ENCODE measurements at places on chromosomes 5 and 9.

DNA sequence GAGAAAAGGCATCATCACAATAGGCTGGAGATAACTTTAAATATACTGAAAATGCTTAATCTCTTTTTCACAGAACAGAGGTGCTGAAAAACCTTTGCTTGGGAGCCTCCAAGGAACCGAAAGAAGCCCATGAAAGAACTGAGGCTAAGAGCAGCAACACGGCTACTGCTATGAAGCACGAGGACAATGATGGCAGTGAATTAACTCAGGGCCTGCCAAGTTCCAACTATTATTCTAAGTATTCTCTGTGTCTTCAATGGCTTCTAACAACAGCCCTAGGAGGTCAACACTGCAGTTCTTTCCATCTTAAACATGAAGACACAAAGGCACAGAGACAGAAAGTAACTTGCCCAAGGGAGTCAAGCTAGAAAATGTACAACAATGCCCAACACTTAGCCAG lies 293.0 kb upstream of the DAP start:
- no peak for DNase-seq

- DNase-seq: no peak
These were observed 4.4 kb downstream of the MUSK start for GRCh38 chr9:110672873-110673510.

GRCh38 chr5:8650186-8650585 lies 781.2 kb downstream of the MTRR start:
- no peak for DNase-seq

DNA sequence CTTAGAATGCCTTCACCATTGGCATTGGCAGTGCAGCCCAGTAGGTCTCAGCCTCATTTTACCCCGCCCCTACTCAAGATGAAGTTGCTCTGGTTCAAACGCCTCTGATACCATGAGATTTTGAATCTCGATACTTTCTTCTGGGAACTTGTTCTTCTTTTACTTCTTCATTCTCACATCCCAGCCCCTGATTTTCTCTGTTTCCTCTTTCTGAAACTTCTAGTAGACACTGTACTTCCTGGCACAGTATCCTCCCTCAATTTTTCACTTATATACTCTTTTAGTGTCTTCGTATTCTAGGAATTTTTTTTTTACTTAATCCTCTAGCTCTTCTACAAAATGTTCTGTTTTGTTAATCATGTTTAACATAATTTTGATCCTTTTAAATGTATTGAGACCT lies 13.1 kb upstream of the ZNF79 start:
- DNase-seq: no peak

GRCh38 chr5:4862500-4862899 lies 277.6 kb upstream of the ADAMTS16 start:
- DNase-seq: peak; percentile 32

- no peak for DNase-seq
These were observed 10.4 kb downstream of the EPB41L4B start for GRCh38 chr9:109310486-109310901.

DNA sequence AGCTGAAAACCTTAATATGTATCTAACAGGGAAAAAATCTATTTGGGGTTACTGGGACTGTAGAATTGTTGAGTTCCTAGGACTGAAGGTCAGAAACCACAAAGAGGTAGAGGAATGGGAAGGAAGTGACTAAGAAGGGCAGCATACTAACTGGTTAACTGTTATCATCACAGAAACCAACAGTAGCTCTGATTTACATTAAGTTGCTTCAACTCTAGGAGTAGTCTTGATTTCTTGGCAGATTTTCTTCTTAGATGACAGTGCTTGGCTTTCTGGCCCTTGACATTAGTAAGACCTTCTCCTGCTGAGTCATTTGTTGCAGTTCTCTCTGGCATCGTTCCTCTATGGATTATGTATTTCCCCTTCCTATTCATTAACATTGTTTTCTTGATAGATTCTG lies 116.1 kb upstream of the RASA1 start:
- peak; percentile 85 for DNase-seq

- DNase-seq: no peak
These were observed 21.9 kb downstream of the CSF2 start for GRCh38 chr5:132095424-132095972.

GRCh38 chr5:81424728-81425127 lies 30.8 kb upstream of the ACOT12 start:
- no peak for DNase-seq

DNA sequence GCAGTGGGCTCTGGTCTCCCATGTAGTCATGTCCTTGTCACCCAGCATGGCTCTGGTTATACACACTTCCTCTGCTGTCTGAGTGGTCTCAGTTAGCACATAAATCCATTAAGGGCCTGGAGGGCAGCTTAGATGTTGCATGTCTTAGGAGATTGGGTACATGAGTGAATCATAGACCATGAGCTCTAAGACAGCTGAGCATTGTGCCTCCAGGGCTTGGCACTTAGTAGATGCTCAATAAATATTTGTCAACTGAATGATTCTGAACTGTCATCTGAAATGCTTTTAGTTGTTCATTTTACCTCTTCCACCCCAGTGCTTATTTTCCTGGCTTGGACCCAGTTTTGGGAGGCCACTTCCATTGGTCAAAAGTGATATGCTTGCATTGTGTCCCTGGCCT lies 135.6 kb downstream of the BOD1 start:
- DNase-seq: no peak

- no peak for DNase-seq
These were observed 39.0 kb upstream of the TTC1 start for GRCh38 chr5:159969966-159970365.

- DNase-seq: peak; percentile 42
These were observed 49.1 kb upstream of the GADD45G start for GRCh38 chr9:89555451-89556375.

DNA sequence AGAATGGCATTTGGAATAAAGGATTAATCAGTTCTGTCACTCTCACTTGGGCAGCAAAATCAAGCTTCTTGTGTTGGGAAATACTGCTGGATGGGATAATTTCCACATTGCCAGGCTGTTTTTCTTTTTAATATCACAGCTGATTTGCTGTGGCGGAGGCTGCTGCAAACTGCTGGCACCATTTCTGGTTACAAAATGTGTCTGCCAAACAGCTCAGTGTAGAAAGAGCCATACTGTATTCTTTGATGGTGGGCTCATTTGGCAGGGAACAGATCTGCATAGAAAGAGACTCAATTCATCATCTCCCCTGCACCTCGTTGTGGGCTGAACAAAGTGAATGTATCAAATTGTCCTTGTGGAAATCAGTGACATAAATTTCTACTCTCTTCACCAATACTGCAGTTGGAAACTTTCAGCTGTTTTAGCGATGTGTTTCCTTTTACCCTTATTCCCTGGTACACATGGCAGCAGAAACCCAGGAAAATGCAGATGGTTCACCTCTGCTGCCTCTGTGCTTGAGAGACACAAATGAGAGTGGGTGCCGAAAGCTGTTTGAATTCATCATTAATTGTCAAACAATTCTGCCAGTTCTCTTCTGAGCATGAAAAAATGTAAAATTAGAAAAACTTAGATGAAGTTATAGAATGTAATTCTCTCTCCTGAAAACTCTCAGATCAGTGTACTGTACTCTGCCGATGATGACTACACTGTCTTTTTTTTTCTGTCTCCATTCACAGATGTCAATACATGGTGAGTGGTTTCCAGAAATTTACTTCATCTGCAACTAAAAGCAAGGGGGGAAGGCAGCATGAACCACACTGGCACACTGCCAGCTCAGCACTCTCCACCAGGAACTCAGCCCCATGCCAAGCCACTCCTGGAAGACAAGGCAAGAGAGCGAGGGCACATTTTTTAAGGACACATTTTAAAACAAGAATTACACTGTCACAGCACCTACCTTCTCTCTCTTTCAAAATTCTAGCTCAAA lies 75.0 kb downstream of the HMHB1 start:
- DNase-seq: peak; percentile 62

DNA sequence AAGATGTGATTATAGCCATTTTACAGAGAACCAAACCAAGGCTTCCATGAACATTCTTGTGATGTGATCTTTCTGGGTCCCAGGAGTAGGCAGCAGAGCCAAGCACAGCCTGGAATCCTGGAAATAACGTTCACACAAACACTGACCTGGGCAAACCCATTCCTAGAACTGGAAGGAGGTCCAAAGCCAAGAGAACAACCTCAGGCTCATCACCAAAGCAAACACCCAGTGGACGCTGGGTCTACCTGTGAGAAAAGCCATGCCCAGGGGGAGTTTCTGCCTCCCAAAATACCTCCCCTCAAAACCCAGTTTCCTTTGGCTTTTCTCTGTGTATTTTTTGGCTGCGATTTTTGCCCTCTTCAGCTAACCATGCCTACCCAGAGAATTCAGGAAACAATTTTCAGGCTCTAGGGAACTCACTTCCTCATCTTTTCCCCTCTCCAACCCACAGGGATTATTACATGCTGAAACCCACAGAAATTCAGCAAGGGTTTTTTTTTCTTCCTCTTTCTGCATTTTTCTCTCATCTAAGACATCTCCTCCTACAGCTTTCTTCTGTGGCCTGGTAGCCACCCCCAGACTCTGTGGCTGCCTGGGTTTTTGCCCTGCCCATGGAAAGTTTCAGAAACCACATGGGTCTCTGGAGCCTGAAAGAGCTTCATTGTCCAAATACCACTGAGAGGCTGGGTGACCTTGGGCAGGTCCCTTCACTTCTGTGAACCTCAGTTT lies 75.0 kb downstream of the TNC start:
- DNase-seq: no peak

DNA sequence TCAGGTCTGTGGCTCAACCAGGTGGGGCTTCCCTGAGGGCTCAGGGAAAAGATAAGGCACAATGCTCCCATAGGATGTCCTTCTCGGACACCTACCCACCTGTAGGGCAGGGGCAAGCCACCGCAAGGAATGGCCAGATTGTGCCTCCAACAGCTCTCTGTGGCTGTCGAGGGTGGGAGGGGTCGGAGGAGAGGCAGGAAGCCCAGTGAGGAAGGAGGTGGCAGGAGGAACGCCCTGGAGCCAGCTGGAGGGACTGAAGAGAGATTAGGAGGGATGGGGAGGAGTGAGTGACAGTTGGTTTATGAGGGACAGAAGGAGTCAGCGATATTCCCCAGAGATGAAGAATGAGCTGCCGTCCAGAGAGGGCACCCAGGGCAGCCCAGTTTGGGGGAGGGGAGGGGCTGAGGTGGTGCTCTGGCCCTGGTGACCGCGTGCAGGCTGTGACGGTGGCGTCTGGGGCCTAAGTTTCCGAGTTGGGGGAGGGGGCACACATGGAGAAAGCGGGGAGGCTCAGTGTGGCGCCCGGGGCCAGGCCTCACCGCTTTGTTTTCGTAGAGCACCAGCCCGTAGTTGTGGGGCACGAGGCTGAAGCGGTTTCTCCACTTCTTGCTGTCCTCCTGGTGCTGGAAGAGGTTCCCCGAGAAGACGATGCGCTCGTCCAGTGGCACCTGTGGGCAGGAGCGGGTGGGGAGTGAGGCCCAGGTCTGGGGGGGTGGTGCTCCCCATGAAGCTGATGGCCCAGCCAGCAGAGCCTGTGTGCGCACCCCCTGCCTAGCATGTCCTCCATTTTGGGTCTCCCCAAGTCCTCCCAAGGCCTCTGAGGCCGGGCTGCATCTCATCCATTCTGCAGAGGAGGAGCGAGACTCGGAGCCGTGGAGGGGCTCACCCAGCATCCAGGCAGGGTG lies 75.6 kb downstream of the LRSAM1 start:
- no peak for DNase-seq

DNA sequence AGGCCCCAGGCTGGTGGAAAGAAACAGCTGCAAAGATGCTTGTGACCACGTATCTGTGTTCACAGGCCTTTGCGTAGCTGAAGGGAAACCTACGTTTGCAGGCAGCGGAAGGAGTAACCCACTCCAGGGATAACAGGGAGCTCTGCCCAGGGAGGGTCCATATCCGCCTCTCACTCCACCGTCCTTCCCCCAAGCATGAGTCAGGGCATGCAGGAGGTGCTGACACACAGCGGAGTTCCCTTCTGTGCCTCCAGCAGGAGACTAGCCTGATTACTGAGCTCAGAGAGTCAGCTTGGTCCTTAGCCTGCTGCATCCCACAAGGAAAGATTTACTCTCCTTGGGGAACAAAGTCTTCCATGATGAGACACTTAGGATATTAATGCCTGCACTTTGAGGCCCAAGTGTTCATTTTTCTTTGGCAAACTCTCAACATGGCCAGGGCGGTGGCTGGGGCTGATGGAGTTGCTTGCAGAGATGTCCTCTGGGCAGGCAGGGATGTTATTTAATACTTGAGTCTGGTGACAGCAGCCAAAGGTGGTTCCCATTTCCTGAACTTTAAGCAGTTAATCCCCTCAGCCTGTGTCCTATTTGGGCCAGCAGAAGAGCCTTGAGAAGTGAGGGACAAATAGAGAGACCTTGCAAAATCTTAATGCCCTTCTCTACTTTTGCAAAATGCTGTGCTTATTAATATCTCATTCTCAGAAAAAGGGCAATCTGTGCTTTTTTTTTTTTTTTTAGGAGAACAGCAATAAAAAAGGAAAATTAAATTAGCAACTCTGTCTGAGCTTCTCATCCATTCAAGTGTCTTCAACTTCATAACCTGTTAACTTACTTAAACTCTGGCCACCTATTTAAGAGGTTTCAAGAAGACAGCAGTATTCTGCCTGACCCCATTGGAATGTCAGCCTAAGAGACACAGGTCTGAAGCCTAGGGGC lies 222.1 kb downstream of the HSPA4 start:
- no peak for DNase-seq

GRCh38 chr5:157509093-157509492 lies 49.1 kb downstream of the NIPAL4 start:
- DNase-seq: no peak

DNA sequence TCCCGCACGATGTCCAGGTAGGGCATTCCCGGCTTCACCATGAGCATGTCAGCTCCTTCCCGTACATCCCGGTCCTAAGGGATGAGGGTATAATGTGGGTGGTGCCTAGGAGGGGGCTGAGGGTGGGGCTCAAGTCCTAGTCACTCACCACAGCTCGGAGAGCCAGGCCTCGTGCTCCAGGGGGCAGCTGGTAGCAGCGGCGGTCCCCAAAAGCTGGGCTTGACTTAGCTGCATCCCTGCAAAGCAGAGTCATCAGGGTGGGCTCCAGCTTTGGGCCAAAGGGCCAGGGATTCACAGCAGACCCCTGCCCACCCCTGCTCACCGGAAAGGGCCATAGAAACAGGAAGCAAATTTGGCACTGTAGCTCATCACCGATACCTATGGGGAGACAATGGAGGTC lies 11.6 kb downstream of the ALAD start:
- DNase-seq: no peak

GRCh38 chr5:140420226-140420570 lies 18.6 kb downstream of the ANKHD1 start:
- no peak for DNase-seq

GRCh38 chr9:134546246-134546731 lies 95.3 kb upstream of the COL5A1 start:
- no peak for DNase-seq

- peak; percentile 94 for DNase-seq
These were observed 52.6 kb upstream of the TNFAIP8 start for GRCh38 chr5:119302916-119303897.

DNA sequence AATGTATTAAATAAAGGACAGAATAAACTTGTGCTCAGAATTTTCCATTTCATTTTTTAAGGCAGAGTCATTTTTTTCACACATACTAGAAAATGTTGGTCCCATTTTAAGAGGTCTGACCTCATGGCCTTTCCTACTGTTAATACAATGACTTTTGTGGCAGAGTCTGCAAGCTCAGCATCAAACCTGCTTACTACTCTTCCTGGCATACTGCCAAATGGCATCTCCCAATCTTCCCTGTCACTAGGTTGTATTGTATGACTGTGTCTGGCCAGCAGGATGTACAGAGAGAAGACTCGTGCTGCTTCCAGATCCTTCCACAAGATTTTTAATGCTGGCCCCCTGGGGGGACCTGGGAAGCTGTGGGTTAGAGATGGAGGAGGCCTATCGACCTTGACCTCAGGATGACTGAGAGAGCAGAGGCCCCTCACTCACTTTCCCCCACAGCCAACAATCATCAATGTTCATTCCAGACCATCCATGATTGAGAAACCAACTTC lies 64.7 kb downstream of the BARX1 start:
- no peak for DNase-seq
